SJCRH30 (cell line): ENCODE measurements at places on chromosomes 5 and 9.

- DNase-seq, result peak; percentile 67
Measured at GRCh38 chr5:123937230-123937629, 425.3 kb downstream of the CSNK1G3 start.

DNA sequence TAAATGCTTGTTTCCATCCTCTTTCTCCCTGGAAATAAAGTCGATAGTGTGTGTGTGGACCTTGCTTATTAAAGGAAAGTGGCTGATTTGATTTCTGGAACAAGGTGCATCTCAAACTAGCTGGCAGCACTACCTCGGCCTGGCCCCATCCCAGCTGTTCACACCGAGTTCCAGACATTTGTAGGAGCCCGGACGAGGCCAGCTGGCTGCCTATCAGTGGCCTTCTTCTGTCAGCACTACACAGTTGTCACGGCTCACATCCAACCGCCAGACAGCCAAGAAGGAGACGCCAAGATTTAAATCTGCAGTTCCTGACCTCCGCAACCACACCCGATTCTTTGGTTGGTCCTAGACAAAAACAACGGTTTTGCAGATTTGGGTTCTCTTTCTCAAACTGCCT, 63.6 kb downstream of the PALM2AKAP2 start:
- peak; percentile 96 for DNase-seq

DNA sequence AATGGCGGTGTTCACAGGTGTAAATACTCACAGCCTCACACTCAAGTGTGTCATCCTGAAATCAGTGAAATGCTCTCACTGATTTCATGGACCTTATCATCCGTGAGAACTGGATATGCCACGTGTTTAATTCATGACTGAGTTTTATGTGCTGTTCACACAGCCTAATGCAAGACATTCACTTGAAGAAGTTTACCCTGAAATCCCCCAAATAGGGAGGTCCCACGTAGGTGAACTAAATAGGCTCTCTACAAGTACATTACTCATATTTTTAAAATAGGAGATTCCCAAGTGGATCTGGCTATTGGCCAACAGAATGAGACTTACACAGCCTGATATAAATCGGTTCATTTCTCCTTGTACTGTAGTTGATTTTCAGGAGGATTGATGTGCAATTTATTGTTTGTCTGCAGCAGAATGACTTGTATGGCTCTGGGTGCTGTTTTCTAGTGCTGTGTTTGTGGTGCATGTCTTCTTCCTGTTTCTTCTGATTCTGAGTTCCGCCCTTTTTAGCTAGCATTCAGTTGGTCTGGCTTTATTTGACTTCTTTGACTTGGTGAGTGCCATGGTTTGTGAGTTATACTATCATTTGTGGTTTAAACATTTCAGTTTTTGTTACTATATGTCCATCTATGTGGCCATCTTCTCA, 25.1 kb downstream of the TRIO start:
- no peak for DNase-seq

GRCh38 chr5:168312606-168313295, 21.3 kb downstream of the WWC1 start:
- no peak for DNase-seq

DNA sequence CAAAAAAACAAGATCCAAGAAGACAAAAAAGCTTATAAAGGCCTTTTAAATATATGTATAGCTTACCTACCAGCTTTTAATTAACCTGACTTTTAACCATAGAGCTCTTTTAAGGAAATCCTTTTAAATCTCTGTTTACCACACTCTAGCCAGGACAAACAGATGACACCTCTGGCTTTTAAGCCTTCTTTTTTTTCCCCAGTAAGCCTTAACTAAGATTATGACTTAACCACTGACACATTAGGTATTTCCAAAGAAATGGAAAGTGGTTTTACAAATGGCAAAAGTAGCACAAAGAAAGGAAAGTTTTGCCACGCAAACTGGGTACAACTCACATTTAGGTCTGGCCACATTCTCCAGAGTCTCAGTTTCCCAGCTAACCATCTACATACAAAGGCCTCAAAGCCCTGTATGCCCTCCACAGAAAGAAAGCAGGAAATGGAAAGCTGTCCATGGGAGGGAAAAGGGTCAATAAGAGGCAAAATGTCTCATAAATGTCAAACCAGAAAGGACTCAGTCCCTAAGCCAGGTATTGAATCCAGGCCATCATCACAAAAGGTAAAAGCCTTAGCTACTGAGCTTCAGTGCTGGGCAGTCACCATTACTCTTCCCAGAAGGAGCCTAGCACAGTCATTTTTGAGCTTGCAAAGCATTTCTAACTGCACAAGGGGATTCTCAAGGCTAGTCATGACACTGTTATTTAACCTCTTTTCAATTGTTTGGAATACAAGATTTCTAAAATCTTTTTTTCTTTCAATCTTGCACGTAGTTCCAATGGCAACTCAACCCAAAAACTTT, 19.7 kb downstream of the TMEM161B start:
- no peak for DNase-seq

DNA sequence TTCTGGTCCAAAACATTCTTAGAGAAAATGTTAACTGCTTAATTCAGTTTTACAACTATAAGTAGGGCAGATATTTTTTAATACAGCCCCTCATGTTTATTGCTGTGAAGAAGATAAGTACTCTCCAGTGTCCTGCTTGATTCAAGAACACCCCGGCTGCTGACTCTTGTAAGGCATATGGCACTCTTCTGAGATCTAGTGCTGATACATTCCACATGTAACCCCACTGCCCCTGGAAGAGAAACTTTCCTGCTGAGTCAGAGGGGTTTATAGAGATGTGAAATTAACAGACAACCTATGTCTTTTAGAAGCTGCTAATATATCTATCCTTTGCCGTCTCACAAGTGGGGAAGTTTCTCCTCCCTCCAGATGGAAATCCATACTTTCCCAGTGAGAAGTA, 1.0 kb upstream of the MINAR2 start:
- no peak for DNase-seq
